ENCODE measurements at places on chromosomes 6 and 20.

DNA sequence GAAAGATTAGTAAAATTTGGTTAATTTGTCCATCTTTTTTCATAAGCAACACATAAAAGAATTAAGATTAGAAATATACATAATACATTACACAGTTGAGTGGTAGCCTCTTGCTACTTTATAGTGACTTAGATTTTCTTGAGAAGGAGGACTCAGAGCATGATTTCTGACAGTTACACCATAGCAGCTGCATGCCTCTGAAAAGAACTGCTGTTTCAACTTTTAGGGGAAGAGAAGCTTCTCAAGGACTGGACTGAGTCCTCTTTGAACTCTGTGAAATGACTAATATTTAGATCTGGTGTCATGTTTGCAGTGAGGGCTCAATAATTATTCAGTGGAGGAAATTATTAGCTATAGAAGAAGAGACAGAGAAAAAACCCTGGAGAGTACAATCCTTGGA is 272.5 kb downstream of the BTBD9 start:
- no peak for DNase-seq

- DNase-seq: peak; percentile 56
These were observed 93.9 kb upstream of the BTN3A2 start for GRCh38 chr6:26270903-26271667.

GRCh38 chr6:158118886-158119285 is 49.2 kb downstream of the SERAC1 start:
- DNase-seq: no peak

GRCh38 chr6:123604067-123604466 is 32.7 kb downstream of the TRDN start:
- DNase-seq: no peak

- DNase-seq: no peak
These were observed 150.8 kb downstream of the PRL start for GRCh38 chr6:22145823-22146677.

DNA sequence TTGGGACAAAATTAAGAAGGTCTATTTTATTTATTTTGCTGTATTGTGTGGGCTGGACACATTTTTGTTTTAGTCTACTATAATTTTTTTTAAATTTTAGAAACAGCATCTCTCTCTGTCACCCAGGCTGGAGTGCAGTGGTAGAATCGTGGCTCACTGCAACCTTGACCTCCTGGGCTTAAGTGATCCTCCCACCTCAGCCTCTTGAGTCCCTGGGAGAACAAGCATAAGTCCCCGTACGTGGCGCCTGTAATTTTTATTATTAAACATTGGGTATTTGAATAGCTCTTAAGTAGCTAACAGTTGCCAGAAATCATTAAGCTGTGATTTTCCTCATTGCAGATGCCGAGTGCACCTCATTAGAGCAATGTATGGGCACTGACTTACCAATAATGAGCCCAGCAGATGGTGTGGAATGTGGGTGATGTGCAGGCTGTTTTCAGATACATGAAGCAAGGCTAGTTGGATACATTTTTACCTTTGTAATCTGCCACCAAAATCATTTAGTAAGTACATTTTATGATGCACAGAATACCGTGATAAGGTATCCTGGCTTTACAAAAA is 10.3 kb upstream of the MAS1 start:
- no peak for DNase-seq

GRCh38 chr20:61234224-61234890 is 17.7 kb upstream of the CDH4 start:
- DNase-seq: no peak

GRCh38 chr20:33789109-33789857 is 21.9 kb upstream of the CHMP4B start:
- DNase-seq: no peak

- DNase-seq: no peak
These were observed 466.5 kb upstream of the RNF217 start for GRCh38 chr6:124495665-124496190.

GRCh38 chr6:35412102-35412501 is 40.0 kb upstream of the FANCE start:
- no peak for DNase-seq

Data from effector memory CD4-positive, alpha-beta T cell (primary cell).